ENCODE measurements at places on chromosomes 11 and 22. TPM values are rescaled to one million over a fixed set of nuclear protein-coding genes. Genes with fewer than 3 reads are reported as not detected.

DNA sequence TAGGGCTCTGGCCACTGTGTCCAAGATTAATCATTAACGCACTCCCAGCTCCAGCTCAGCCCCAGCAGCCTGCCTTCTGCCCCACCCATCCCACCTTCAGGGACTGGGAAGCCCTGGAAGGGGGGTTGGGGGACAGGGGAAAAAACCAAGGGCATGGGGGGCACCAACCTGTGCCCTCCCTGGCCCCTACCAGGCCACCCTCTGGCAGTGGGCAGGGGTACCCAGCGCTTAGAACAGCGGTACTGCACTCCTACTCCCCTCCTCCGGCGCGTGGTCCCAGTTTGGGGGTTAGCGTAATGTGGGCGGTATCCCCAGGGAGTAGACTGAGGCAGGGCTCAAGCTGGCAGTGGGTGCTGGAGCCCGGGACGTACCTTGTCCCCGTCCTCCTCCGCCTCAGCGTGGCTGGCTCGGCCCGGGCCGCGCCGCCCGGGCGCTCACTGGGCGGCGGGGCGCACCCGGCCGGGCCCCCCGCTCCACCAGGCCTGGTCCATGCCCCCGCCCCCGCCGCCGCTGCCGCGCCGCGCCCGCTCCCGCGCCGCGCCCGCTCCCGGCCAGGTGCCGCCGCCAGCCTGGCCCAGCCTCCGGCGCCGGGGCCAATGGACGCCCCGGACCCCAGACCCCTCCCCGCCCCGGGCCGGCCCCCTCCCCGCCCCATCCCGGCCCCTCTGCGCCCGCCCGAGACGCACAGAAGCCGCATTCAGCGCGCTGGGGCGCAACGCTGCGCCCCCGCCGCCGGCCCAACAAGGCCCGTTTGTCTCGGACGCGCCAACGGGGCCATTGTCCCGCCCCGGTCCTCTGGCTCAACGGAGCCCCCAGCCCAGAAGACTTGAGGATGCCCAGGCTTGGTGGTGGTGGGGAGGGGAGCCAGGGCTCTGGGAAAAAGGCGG, at the start of gene GAL3ST1:
GAL3ST1 (minus strand) TSS at position 571 of the 887 bp plus-strand sequence. CDS start 17,273 bp downstream, outside the sequence.
- no peaks in the 10 kb centered on the region for H3K27me3 ChIP-seq
- H3K36me3 ChIP-seq: peaks cover 40% of the 10 kb centered on the region
- no peak within 1 kb of the TSS for H3K4me3 ChIP-seq
- no peak within 1 kb of the TSS for H3K27ac ChIP-seq
- H3K4me1 ChIP-seq: peaks cover 8% of the 10 kb centered on the region

ANO1 gene
- total RNA-seq: not detected

- H3K4me1 ChIP-seq: peaks cover 25% of the 10 kb centered on the region
- no peak overlapping the region for H3K4me3 ChIP-seq
- H3K27me3 ChIP-seq: no peaks in the 10 kb centered on the region
- DNase-seq: no peak
- H3K36me3 ChIP-seq: peaks cover 69% of the 10 kb centered on the region
Observed at GRCh38 chr11:61787928-61788491, 4.4 kb downstream of the TMEM258 start.

DNA sequence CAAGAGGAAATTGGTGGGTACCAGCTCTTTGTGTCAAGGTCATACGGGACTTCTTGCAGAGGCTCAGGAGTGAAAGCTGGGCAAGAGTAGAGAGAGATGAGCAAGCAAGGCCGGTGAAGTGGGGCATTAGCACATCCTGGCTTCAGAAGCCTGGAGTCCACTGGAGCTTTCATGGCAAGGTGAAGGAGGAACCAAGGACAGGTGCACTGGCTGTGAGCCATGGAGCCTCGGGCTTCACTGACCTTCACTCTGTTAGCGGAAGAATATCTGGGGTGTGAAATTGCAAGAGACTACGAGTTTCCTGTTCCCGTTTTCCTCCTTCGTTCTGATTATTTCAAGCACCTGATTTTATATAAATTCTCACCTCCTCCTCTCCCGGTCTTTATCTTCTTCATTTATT, 25.9 kb upstream of the ST14 start:
- peaks cover 78% of the 10 kb centered on the region for H3K36me3 ChIP-seq
- H3K4me1 ChIP-seq: peaks cover 19% of the 10 kb centered on the region
- no peak for DNase-seq
- H3K4me3 ChIP-seq: no peak overlapping the region
- H3K27me3 ChIP-seq: no peaks in the 10 kb centered on the region

DNA sequence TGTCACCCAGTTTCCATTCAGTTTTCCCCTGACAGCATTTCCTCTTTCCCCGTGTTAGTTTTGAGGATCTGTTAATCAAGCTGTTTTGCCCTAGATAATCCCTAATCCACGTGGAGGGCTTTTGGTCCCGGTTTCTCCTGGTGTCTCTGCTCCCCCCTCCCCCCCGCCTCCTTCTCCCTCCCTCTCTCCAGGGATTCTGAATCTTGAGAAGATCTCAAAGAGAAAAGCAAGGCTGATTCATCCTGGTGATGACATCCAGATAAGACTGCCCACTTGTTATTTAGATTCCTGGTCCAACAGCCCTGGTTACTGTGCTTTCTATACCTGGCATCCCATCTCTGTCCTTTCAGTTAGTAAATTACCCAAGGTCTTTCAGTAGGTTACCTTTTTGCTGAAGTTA, 59.4 kb downstream of the KCNA4 start:
- DNase-seq: no peak
- no peaks in the 10 kb centered on the region for H3K4me1 ChIP-seq
- H3K4me3 ChIP-seq: no peak overlapping the region
- no peaks in the 10 kb centered on the region for H3K36me3 ChIP-seq

GRCh38 chr11:6413791-6414201, 5.1 kb downstream of the APBB1 start:
- no peak for DNase-seq
- H3K27ac ChIP-seq: no peak overlapping the region
- H3K4me3 ChIP-seq: no peak overlapping the region
- no peaks in the 10 kb centered on the region for H3K4me1 ChIP-seq
- H3K27me3 ChIP-seq: no peaks in the 10 kb centered on the region

- no peaks in the 10 kb centered on the region for H3K4me1 ChIP-seq
- no peak for DNase-seq
- no peak overlapping the region for H3K27ac ChIP-seq
Observed at GRCh38 chr11:15333407-15333806, 218.7 kb downstream of the INSC start.

DNA sequence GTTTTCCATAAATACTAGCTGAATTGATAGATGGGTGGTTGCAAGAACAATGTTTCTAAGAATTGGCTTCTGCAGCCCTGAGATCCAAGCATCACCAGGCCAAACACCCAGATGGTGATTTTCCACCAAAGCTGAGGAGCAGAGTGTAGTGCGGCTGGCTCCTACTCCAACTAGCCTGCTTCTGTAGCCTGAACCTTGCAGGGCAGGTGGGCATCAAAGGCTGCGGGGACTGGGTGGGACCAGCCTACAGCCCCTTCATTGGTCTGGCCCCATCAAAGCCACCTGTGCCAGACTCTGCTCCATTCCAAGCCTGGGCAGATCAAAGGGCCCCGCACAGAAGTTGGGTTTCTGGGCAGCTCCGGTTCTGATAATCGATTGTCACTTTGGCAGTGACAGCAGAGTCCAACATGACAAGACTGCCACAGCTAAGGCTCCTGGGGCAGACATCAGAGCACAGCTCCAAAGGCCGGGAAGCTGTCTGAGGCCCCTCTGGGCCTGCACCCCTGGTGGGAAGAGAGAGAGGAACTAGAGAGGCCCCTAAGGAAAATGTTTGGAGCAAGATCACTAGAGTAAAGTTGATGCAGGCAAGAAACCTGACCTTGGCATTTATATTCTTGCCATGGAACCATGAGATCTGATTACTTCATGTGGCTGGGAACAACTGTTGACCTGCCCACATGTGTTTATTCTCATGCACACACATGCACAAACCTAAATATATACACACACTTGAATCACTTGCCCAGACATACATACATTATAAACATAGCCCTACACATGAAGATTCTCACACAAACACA, 582.9 kb downstream of the INSC start:
- H3K27ac ChIP-seq: no peak overlapping the region
- no peak overlapping the region for H3K4me3 ChIP-seq
- H3K4me1 ChIP-seq: no peaks in the 10 kb centered on the region
- no peaks in the 10 kb centered on the region for H3K36me3 ChIP-seq
- no peak for DNase-seq
- no peaks in the 10 kb centered on the region for H3K27me3 ChIP-seq

GRCh38 chr22:23530766-23531282, 49.3 kb downstream of the IGLL1 start:
- H3K27me3 ChIP-seq: peaks cover 9% of the 10 kb centered on the region
- H3K36me3 ChIP-seq: no peaks in the 10 kb centered on the region
- H3K27ac ChIP-seq: no peak overlapping the region
- no peak for DNase-seq
- peaks cover 13% of the 10 kb centered on the region for H3K4me1 ChIP-seq

- H3K4me1 ChIP-seq: peaks cover 6% of the 10 kb centered on the region
- no peak overlapping the region for H3K27ac ChIP-seq
- H3K27me3 ChIP-seq: no peaks in the 10 kb centered on the region
Observed at GRCh38 chr22:44107340-44107739, 73.4 kb upstream of the PARVG start.

Measured in activated B cell treated with CpG ODN at 0.5 μM for 24 hours (primary cell).